ENCODE measurements at places on chromosomes 5 and 9.
A peak's percentile ranks its signal among the peaks of the same experiment; 100 is the strongest.

- peak; percentile 51 for DNase-seq
These were observed at the start of gene PBX3 for GRCh38 chr9:125747053-125747764. TSS of gene PBX3 (plus strand) at chr9:125747373.

DNA sequence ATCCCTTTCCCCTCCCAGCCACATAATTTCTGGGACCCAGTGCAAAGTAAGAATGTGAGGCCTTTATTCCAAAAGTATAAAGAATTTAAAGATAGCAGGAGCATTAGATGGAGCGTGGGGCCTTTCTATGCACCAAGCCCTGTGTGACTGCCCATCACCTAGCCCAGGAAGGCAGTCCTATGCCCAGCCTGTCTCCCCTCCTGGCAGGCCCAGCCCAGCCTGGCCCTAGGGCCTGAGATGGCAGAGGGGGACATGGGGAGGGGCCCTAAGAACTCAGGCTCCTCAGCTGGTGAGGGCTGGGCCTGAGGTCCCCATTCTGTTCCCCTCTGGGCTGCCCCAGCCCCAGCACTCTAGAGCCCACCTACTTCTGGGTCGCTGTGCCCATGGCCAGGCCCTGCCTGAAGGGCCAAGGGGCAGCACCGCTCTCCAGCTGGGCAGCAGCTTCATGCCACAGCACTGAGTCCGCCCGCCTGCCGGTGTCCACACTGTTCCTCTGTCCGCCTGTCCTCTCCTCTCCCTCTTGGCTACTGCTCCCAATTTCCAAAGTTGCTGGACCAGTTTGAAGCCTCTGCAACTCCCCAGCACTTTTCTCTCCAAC, 995 bp upstream of the SLC23A1 start:
- no peak for DNase-seq

- no peak for DNase-seq
These were observed 87.6 kb downstream of the DRD1 start for GRCh38 chr5:175356428-175356827.

- DNase-seq: no peak
These were observed 44.8 kb downstream of the ROR2 start for GRCh38 chr9:91905237-91905650.

GRCh38 chr5:22928821-22929482, 75.8 kb upstream of the CDH12 start:
- no peak for DNase-seq

DNA sequence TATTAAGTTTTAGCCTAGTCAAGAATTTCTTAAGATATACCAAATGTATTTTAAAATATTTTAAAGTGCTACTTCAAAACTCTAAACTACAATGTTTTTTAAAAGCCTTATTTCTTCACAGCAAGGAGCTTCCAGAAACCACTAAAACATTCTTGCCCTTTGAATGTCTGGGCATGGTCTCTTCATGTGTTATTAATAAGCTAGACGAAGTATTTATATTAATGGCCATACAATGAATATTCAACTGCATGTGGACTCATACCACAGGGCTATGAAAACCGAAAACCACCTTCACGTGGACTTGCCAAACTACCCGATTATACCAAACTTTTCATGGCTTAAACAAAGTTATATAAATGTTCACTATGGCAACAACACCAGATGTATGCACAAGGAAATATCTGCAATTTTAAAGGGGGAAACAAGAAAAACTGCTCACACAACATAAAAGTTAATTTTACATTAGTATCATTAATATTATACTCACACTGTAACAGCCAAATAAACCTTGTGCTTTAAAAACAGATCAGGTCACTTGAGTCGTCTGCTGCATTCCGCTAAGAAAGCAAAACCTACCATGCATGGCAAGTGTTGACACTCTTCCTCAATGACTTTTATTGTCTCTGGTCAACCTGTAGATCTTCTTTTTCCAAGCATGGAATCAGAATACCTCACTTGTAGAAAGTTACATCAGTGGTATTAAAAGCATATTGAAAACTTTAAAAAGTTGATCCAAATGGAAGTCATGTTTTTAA, 246.3 kb downstream of the BNC2 start:
- no peak for DNase-seq

GRCh38 chr5:138953387-138954256, 78.5 kb upstream of the LRRTM2 start:
- DNase-seq: no peak

DNA sequence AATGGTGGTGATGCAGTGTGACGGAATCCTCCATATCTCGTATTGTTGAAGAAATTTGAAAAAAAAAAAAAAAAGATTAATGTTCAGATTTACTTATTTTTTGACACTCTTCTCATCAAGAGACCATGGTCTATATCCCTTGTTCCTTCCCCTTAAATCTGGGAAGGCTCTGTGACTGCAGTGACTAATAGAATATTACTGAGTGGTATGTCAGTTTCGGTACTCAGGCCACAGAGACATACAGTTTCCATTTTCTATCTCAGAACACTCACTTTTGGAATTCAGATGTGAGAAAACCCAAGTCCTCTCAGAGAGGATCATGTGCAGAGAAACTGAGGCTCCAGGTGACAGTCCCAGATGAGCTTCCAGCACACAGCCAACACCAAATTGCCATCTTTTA, 1193.5 kb downstream of the DTWD2 start:
- no peak for DNase-seq

GRCh38 chr9:114351932-114352331, 22.3 kb downstream of the ORM2 start:
- no peak for DNase-seq

GRCh38 chr5:8831251-8831650, 714.6 kb downstream of the SEMA5A start:
- DNase-seq: no peak

DNA sequence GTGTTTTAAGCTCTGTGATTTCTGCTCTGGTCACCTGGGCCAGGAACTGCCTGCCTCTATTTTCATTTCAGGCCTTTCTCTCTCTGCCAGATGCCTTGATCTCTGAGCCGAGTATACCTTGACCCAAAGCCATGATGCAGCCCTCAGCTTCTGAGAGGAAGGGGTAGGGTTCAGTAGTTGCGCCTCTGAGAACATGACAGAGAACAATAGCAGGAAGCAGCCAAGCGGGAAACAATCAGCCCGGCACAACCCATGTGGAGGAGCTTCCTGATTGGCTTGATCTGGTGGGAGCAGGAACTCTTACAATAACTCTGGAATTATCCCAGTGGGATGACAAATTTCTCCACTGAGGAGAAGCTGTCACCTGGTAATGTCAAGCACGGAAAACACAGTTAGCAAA, 127.4 kb downstream of the PALM2AKAP2 start:
- DNase-seq: no peak

DNA sequence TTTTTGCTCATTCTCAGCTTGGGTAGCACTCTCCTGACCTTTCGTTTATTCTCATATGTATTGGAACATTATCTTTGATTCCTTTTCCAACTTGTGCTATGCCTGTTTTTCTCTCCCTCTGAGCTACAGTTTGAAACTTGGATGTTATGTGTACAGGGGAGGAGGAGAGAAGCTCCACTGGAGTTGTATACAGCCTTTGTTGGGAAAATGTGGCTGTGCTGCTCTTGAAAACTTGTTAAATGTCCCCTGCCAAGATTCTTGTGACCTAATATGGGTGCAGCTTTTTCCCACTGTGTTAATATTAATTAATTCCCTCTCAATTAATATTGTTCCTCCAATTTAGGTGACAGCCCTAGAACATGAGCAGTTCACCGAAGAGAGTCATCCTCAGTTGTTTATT, 235.4 kb downstream of the AOPEP start:
- no peak for DNase-seq

DNA sequence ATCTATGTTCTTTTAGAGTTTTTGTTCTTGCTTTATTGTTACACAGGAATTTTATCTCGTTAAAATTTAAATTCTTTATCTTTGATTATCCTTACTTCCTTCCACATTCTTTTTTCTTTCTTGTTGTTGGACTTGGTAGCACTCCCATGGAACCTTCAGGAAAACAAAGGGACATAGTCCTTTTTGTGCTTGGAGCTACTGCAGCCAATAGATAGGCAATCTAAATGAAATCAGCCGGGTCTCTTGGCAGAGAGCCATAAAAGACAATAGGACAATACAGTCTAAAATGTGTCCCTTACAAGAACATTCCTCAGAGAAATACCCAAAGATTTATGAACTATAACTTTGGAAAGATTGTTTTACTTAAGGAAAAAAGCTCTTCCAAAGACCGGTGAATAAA, 548.1 kb upstream of the C9orf72 start:
- DNase-seq: no peak

DNA sequence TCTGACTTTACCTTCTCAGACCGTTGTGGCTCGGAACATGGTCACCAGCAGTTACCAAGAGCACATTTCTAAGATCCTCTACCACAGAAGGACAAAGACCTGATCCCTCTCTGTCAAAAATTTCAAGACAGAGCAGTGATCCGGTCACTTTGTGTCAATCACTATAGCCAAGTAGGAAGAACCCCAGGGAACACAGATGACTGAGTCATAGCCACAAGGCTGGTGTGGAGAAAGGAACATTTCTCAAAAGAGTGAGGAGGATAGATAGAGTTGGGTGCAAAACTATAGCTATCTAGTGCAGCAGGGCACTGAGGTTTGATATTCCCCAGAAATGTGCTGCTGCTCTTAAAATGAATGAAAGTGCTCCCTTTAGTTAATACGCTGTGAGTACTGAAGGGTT, 130.7 kb upstream of the SMIM23 start:
- no peak for DNase-seq

DNA sequence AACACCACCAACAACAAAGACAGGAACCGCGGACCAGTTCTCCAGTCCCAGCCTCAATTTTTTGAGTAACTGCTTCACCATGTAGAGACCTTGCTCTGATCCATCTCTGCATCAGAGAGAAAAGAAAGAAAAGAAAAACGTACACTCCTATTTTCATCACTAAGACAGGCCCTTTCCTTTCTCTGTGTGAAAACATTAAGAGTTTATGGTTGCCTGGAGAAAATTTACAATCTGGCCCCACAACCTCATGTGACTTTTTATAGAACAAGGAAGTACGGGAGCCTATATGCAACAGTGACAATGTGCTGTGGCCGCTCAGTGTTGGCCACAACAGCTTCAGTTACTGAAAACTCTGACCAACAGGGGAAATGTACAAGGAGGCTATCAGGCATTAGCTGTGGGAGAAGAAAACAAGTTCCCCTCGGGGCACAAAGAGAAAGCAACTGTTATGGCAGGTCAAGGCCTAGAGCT, 272.9 kb upstream of the PTGER4 start:
- no peak for DNase-seq

- no peak for DNase-seq
These were observed 54.2 kb downstream of the MAPKAP1 start for GRCh38 chr9:125652759-125653158.

DNA sequence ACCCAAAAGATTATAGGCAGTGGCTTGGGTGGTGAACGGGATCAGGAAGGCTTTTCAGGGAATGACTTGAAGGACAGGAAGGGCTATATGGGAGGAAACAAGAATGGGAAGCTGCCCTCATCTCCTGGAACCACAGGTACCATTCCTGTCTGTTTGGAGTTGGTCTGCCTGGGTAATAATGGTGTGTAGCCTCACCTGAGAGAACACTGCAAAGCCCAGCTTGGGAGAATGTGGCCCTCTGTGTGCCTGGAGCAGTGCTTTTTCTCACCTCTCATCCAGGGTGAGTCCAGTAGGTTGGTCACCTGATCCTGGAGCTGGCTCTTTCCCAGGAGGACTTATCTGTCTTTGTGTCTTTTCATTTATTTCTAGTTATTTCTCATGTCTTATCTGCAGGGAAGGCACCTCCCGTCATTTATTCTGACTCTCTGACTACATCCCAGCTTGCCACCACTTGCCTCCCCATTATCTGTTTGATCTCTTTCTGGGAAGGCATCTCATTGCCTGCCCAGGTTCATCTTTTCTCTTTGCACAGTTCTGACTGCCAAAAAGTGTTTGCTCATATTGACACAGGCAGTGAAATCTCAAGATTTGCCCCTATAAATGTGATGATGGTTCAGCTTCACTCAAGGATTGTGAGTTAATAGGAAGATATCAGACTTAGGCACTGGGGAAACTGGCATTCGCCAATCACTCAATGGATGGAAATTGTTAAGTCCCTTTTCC, 22.5 kb upstream of the OR2S2 start:
- DNase-seq: no peak

GRCh38 chr9:114397219-114397847, 9.6 kb upstream of the AKNA start:
- no peak for DNase-seq

DNA sequence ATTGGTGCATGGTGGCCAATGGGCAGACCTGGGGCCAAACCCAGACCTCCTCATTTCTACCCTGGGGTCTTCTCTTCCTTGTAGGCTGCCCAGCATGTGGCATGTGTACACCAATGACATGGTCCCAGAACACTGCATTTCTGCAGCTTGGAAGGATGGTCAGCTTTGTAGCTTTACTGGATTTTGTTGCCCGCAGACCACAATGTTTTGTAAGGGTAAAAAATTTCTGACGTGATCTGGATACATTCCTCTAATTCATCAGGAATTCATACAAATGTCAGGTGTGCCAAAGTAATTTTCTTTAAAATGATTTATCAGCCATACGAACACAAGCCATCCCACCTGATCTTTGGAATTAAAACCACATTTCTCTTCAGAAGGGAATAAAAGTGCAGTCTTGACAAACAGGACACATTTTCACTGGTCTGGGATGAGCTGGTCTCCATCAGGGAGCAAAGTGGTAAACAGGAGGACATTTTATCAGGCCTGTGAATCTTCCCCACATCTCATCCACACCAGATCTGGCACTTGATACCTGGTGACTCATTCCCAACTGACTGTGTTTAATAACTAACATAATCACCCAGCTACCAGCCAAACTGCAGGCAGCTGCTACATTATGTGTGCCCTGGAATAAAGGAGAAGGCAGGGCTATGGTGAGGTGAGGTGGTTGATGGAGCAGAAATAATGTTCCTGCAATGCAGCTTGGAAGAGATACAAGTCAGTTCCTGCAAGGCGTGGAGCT, 103.9 kb downstream of the SPOCK1 start:
- DNase-seq: no peak

- DNase-seq: peak; percentile 33
These were observed 812 bp downstream of the CACFD1 start for GRCh38 chr9:133460405-133461175.

DNA sequence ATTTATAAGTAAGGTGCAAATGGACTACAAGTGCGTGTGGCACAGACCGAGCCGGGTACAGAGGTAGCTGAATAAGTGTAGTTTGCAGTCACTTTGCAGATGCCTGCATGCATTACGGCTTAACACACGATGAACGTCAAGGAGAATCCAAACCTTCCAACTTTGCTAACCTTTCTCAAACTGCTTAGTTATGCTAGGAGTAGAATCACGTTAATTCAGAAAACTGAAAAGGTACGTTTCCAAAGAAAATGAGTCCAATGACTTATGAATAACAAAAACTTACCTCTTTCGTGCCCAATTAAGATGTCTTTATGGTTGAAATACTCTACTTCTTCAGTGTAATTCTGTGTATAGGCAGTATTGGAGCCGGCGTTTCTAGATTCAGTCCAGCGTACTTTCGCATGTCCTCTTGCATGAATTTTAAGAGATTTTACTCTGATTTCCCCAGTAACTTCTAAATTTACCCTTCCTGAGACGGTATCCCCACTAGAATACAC, 539 bp downstream of the ARRDC3 start:
- peak; percentile 6 for DNase-seq

- DNase-seq: no peak
These were observed 433.2 kb downstream of the SEMA5A start for GRCh38 chr5:9112520-9113291.

- no peak for DNase-seq
These were observed 5.8 kb upstream of the RECK start for GRCh38 chr9:36030871-36031270.

Measured in activated CD4-positive, alpha-beta T cell treated with anti-CD3 and anti-CD28 coated beads for 4 hours (primary cell).